ENCODE measurements at places on chromosomes 1 and 21.

DNA sequence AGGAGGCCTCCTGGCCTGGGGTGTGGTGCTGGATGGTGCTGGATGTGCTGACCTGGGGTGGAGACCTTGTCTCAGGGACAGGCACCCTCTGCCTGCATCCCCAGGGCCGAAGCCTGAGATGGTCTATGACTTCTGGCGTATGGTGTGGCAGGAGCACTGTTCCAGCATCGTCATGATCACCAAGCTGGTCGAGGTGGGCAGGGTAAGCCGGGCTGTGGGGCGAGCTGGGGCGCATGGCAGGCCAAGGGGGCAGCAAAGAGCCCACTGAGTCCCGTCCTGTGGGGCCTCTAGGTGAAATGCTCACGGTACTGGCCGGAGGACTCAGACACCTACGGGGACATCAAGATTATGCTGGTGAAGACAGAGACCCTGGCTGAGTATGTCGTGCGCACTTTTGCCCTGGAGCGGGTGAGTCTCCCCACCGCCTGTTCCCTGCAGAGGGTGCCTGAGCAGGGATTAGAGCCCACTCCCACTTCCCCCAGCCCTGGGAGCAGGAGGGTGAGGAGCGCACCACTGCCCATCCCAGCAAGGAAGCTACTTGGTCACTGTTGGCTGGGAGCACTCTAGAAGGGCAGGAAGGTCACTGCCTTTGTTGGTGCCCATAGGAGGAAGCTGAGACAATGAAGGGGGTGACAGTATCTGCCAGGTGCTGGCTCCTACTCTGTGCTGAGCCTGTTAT is 75.2 kb downstream of the PTPRU start:
- DNase-seq, result no peak

DNA sequence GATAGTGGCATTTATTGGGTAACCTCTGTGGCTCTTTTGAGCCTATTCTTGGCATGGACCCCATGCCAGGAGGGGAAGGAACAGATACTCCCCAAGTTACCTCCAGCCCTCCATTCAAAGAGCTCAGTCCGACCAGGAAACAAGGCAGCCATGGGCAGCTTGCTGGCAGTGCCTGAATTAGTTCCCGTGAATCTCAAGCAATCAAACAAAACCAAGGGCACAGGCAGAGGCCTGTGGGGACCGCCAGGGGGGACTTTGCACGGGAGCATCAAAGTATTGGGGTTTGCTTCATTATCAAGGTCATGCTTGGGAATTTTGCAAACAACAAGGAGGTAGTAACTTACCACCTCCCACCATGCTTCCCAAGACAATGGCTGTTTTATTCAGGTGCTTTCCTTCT is 81.2 kb upstream of the IFFO2 start:
- no peak for DNase-seq

DNA sequence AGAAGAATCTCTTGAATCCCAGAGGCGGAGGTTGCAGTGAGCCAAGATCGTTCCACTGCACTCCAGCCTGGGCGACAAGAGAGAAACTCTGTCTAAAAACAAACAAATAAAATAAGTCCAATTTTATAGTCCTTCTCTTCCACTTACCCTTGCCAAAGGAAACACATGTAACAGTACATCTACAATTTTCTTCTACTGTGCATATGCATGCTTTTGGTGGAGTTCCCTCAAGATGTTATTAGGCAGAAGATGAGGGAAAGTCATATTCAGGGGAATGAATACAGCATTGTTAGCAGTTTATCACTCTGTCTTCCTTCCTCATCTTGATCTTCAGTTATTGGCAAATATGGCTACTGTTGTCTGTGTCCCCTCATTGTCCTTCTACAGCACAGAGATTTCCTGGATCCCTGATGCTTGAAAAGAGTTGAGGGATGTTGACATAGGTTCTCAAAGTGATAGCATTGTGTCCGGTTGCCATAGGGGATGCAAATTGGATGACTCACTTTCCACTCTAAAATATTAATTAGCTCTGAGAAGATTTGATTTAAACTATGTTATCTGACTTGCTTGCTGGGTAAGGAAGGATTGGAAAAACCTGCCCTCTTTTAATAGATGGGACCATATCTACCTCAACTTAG is 1173.6 kb downstream of the KCNT2 start:
- no peak for DNase-seq

DNA sequence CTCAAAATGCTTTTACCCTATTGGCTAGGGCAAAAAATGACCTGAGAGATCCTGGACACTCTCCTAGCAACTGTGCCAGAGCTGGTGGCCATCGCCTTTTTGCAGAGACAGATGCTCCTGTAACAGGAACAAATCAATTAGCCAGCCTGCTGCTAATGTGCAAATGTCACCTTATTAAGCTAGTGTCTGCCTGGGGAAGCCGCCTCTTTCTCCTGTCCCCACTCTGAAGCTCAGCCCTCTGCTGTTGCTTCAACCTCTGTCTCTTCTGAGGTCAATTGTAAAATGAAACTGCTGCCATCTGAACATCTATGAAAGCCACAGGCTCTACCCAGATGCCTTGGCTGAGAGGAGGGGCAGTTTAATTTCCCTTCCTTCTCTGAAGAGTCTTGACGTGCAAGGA is 85.5 kb upstream of the CACNA1E start:
- DNase-seq, result no peak

DNA sequence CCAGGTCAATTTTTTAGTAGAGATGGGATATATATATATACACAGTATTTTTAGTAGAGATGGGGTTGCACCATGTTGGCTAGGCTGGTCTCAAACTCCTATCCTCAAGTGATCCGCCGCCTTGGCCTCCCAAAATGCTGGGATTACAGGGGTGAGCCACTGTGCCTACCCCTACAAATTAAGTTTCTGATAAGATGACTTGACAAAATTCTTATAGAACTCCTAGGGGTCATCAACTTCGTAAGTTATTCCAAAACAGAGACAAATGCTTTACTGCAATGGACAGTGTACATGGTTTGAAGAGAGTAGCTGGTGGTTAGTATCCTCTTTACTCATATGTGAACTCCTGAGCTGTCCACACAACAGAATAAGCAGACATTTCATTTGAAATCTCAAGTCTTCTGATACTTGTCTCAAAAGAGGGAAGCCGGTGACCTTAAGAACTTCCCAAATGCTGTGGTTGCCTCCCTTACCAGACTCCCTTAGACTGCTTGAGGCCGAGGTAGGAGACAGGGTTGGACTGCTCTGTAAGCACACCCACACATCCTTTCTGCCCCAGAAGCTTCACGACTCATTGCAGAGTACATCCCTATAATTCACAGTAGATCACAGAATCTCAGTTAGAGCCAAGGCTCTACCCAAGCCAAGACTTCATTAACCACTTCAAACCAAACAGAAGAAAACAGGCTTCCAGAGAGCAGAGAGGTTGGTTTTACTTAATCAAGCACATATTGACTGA is 244.1 kb upstream of the IRF2BP2 start:
- DNase-seq, result no peak

GRCh38 chr1:28258628-28259251 is 578 bp upstream of the SESN2 start:
- no peak for DNase-seq

- DNase-seq, result no peak
Measured at GRCh38 chr1:197619008-197619640, 156.2 kb downstream of the DENND1B start.
